ENCODE measurements at places on chromosomes 1 and 21.

GRCh38 chr1:106249365-106249764 is 807.1 kb upstream of the PRMT6 start:
- no peak for DNase-seq

DNA sequence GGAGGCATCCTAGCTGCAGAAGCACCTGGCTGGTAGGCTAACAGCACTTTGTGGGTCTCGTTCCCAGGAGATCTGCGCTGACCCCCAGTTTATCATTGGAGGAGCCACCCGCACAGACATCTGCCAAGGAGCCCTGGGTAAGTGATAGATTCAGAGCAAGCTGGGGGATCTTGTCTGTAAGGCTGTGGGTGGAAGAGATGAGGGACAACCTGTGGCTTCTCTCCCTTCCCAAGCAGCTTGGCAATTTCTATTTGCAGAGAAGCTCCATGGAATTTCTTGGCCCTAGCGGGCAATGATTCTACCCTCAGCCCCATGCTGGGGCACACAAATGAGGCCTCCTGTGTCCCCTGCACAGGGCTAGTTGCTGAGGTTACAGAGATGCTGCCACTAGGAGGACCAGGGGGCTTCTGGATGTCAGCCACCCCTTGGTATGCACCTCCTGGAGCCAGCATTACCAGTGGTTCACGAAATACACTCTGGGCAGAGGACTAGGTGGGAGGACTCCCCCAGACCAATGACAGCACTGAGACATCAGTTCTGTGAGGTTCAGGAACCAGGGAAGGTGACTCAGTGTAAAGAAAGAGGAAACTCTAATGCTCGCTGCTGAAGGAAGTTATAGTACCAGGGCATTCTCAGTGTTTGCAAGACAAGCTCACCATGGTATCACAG is 5.5 kb downstream of the CAPN2 start:
- no peak for DNase-seq

DNA sequence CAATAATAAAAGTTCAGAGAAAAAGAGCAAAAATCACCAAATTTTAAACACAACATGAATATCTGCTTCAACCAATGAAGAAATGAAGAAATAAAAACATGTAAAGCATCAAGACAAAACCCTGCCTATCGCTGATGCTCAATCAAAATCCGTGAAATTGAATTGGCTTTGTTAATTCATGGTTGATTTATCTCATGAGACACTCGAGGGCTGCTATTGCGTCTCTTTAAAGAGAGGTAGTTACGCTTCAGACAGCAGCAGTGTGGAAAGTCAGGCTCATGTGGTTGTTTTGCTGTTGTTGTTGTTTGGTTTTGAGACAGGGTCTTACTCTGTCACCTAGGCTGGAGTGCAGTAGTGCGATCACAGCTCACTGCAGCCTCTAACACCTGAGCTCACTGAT is 65.5 kb upstream of the RGS7 start:
- DNase-seq: no peak

- DNase-seq: no peak
Observed at GRCh38 chr1:53524428-53525375, 65.5 kb downstream of the DMRTB1 start.

GRCh38 chr1:205583461-205584130 is 48.2 kb downstream of the ELK4 start:
- DNase-seq: no peak

- no peak for DNase-seq
Observed at GRCh38 chr1:44484155-44484688, 79.2 kb downstream of the RNF220 start.

GRCh38 chr1:17045634-17046333 is 8.0 kb downstream of the SDHB start:
- DNase-seq: no peak

DNA sequence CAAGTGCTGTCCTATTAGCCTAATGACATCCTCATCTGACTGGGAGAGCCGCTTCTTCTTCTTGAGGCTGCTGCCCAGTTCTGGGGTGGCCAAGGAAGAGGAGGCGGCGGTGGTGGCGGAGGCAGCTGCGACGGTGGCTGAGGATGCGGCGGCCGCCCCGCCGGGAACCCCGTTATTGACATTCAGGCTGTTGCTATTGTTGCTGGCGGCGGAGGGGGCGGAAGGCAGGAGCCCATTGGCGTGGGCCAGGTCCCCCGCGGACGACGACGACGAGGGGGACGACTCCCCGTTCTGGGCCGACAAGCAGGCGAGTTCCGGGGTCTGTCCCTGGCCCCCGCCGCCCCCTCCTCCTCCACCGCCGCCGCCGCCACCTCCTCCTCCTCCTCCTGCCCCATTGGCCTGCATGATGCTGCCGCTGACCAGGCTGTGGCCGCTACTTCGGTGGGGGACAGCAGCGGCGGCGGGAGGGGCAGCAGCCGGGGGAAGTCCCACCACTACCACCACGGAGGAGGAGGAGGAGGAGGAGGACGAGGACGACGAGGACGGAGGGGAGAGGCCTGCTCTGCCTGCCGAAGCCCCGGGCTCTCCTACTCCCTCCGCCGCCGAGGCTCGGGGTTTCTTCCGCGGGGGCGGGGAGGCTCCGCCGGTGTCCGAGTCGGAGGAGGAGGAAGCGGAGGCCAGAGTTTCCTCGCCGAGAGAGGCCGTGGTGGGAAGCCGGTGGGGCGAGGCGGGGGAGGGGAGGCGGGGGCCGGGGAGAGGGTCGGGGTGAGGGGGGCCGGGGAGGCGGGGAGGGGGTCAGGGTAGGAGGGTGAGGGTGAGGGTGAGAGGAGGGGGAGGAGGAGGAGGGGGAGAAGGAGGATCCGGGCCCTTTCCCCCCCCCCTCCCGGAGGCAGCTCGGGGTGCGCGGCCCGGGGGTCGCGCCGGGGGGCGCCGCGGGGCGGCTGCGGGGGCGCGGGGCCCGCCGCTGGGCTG is 610 bp downstream of the WDR26 start:
- DNase-seq: no peak

- DNase-seq: no peak
Observed at GRCh38 chr1:239603530-239603929, 217.2 kb downstream of the CHRM3 start.

DNA sequence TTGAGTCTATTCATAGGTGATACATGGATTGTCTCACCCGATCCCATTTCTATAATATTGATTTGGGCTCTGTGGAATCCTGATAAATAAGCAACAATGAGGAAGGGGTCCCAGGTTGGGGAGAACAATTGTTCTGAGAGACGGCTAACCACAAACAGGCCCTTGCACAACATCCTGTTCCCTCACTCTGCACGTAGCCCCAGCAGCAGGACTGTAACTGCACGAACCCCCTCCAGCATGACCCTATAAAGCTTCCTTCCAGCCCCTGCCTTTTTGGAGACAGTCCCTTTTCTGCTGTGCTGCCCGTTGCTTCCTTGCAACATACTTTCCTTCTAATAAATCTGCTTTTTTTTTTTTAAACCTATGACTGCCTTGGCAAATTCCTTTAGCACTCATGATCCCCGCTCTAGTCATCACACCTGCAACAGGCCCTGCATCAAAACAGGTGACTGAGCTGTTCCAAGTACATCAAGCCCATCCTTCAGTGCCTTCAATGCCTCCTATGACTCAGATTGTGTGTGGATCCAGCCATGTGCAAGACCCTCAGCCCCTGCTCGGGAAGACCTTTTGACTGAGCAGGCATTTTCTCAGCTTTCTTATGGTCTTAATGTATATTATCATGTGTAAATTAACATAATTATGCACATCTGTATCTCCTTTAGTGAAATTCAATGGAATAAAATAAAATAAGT is 63.7 kb upstream of the B3GALNT2 start:
- DNase-seq: no peak

DNA sequence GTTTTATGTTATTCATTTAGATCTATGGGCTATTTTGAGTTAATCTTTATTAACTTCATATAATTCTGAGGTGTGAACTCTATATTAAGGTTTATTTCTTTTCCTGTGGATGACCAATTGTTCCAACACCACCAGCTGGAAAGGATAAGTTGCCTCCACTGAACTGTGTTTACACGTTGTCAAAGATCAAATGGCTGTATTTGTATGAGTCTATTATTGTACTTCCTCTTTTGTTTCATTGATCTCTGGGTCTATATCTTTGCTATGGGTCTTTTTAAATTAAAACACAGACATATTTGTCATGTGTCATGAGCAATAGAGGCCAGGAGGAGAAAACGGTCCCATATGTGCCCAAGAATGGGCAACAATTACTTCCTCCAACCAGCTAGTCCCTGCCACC is 5.2 kb upstream of the MAB21L3 start:
- no peak for DNase-seq

GRCh38 chr1:92299477-92300150 is 755 bp downstream of the RPAP2 start:
- no peak for DNase-seq

- DNase-seq: no peak
Observed at GRCh38 chr21:41589131-41589530, 81.2 kb upstream of the TMPRSS2 start.

GRCh38 chr21:19785941-19786340 is 1212.3 kb upstream of the NCAM2 start:
- DNase-seq: no peak

Data from activated naive CD8-positive, alpha-beta T cell treated with anti-CD3 and anti-CD28 coated beads, Interleukin-2, amount 50 U/mL, for 16 hours (primary cell).